ENCODE measurements at places on chromosomes 3 and 15. TPM values are rescaled to one million over a fixed set of nuclear protein-coding genes. Genes with fewer than 3 reads are reported as not detected.

PARP15 gene
- 4.1 TPM for total RNA-seq

MESP2 gene
- 1.8 TPM for total RNA-seq

CCDC191 gene
- 3.4 TPM for total RNA-seq

RGMA gene
- 55.7 TPM for total RNA-seq

NOX5 gene
- total RNA-seq = 0.92 TPM

TAMM41 gene
- 14.5 TPM for total RNA-seq

- H3K4me3 ChIP-seq = peak overlapping the region; percentile 25
- peaks cover 18% of the 10 kb centered on the region for H3K4me1 ChIP-seq
Measured at GRCh38 chr15:98776607-98777281, 128.4 kb downstream of the IGF1R start.

DNA sequence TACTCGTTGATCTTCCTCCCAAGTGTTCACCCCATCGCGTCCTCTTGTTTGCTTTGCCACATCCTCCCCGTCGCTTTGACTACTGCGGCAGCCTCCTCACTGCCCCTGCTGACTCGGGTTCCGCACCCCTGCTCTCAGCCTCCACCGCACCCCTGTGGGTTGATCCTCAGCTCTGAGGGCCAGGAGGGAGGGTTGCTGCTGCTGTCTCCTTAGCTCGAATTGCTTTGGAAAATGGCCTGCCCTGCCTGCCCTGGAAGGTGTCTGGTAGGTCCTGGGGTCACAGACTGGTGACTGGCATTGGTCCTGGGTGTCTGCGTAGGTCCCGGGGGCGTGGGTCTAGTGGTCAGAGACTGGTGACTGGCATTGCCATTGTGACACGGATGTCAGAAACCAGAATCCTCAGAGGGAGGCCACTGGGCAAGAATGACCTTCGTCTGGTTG lies 9.4 kb downstream of the MUC4 start:
- no peak for DNase-seq
- H3K27me3 ChIP-seq = no peaks in the 10 kb centered on the region
- no peaks in the 10 kb centered on the region for H3K4me1 ChIP-seq
- no peak overlapping the region for H3K27ac ChIP-seq
- no peaks in the 10 kb centered on the region for H3K36me3 ChIP-seq
- no peak overlapping the region for H3K4me3 ChIP-seq

DNA sequence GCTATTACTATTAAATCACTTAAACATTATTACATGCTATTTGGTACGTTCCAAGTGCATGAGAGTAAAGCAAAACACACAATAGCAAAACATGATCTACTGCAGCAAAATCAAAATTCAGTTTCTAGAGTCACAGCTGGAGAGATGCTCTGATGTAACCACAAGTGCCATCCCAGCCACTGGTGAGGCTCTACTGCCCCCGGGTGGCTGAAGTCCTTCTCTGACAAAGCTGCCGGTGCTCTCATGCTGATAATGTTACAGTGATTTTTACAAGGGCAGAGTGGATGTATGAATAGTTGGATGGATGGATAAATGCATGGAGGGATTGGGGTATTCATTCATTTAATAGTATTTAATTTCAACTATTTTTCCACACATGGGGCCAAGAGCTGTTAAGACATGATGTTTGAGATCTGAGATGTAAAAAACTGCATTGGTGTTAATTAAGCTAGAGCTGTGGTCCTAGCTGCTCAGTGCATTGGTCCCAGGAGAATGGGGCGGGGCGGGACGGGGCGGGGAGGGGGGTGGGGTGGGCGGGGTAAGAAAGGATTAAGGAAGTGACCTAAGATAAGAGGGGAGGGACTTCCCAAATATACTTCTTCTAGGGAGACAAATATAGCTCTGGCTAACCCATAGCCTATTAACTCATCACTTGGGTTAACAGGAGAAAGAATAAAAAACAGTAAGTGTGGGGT lies 5.3 kb upstream of the SPESP1 start:
- H3K4me3 ChIP-seq = no peak overlapping the region
- H3K27ac ChIP-seq = no peak overlapping the region
- peaks cover 13% of the 10 kb centered on the region for H3K4me1 ChIP-seq
- no peaks in the 10 kb centered on the region for H3K36me3 ChIP-seq
- H3K27me3 ChIP-seq = no peaks in the 10 kb centered on the region
- DNase-seq = no peak

DNA sequence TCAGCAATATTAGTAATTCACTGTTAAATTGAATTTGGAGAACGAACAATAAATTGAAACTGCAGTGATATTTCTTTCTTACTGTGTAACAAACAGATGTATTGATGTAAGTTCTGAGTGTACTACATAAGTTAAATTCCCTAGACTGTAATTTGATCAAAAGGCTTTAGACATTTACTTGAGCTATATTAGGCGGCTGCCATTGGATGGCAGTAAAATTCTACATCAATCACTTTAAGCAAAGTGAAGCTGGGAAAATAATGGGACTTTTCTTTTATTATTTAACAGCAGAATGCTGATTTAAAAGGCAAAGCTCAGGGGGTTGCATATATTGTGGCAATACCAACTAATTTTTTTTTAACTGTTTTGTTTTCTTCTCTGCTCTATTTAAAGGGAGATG lies 212.6 kb upstream of the PLSCR5 start:
- H3K27me3 ChIP-seq = no peaks in the 10 kb centered on the region
- H3K36me3 ChIP-seq = no peaks in the 10 kb centered on the region
- H3K4me3 ChIP-seq = no peak overlapping the region
- DNase-seq = no peak
- no peaks in the 10 kb centered on the region for H3K4me1 ChIP-seq

GRCh38 chr3:192958219-192958872 lies 40.7 kb upstream of the MB21D2 start:
- peak overlapping the region; percentile 1 for H3K27ac ChIP-seq
- no peaks in the 10 kb centered on the region for H3K4me1 ChIP-seq
- no peak overlapping the region for H3K4me3 ChIP-seq
- no peaks in the 10 kb centered on the region for H3K27me3 ChIP-seq

DNA sequence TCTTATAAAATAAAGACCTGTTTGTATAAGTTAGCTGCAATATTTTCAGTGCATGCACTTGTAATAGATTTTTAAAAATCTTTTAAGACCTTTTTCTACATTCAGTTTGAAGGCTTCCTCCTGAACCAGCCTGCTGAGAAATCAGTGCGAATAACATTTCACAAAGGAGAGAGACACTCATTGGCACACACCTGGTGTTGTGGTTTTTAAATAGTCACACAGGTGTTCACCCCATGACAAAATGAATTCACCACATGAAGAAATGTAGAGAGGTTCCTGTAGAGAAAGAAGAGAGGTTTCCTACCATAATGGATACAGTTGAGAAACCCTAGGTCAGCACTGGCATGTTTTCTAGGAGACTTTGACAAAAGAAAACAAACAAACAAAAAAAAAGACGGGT lies 237.3 kb downstream of the CNTN6 start:
- H3K36me3 ChIP-seq = no peaks in the 10 kb centered on the region
- H3K27me3 ChIP-seq = no peaks in the 10 kb centered on the region
- no peak for DNase-seq
- no peak overlapping the region for H3K4me3 ChIP-seq

GRCh38 chr3:5057272-5057671 lies 64.8 kb upstream of the ARL8B start:
- peaks cover 14% of the 10 kb centered on the region for H3K4me1 ChIP-seq
- no peak overlapping the region for H3K27ac ChIP-seq
- no peak for DNase-seq
- H3K27me3 ChIP-seq = no peaks in the 10 kb centered on the region

GRCh38 chr3:32137870-32138269 lies 31.4 kb downstream of the GPD1L start:
- no peaks in the 10 kb centered on the region for H3K27me3 ChIP-seq
- peaks cover 3% of the 10 kb centered on the region for H3K36me3 ChIP-seq
- DNase-seq = no peak
- H3K4me3 ChIP-seq = no peak overlapping the region

GRCh38 chr3:17359911-17360310 lies 382.5 kb downstream of the TBC1D5 start:
- no peaks in the 10 kb centered on the region for H3K4me1 ChIP-seq
- H3K27me3 ChIP-seq = no peaks in the 10 kb centered on the region
- no peak overlapping the region for H3K27ac ChIP-seq

DNA sequence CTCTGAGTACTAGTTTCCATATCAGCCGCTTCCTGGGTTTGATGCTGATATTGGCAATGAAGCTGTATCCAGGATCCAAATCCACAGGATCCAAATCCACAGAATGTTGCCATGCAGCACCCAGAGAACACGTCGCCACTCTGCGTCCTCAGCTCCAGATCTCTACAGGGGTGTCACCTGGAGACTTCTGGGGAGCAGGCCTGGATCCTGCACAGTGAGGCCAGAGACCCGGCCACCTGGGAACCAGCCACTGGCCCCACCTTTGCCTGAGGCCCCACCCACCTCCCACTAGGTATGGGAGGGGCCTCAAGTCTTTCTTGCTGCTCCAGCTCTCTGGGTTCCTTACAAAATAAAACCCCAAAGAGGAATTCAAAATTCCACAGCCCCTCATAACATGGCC lies 123.9 kb downstream of the LRRK1 start:
- no peak for DNase-seq
- no peaks in the 10 kb centered on the region for H3K27me3 ChIP-seq
- H3K4me1 ChIP-seq = peaks cover 7% of the 10 kb centered on the region
- no peaks in the 10 kb centered on the region for H3K36me3 ChIP-seq
- no peak overlapping the region for H3K4me3 ChIP-seq

- no peak for DNase-seq
- peak overlapping the region; percentile 70 for H3K4me3 ChIP-seq
- no peak overlapping the region for H3K27ac ChIP-seq
- no peaks in the 10 kb centered on the region for H3K27me3 ChIP-seq
- no peaks in the 10 kb centered on the region for H3K36me3 ChIP-seq
- H3K4me1 ChIP-seq = peaks cover 34% of the 10 kb centered on the region
Measured at GRCh38 chr15:80780416-80781221, 1.4 kb downstream of the CEMIP start.

DNA sequence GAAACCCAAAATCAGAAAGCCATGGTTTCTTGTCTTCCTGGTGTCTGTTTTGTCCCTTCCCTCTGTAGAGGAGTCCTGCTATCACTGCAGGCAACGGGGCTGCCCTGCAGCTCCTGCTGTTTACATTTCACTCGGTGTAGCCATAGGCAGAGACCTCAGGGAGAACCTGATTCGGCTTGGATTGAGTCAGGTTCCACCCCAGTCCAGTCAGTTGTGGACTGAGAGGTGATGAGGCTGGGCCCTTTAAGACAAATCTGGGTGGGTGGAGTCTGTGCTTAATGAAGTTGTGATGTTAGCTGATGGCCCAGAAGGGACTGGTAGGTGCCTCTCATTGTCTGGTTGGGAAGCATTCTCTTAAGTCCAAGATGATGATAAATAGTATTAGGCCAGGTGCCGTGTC lies 35.7 kb downstream of the FLNB start:
- no peaks in the 10 kb centered on the region for H3K36me3 ChIP-seq
- peak overlapping the region; percentile 40 for H3K27ac ChIP-seq
- no peak overlapping the region for H3K4me3 ChIP-seq

- H3K27me3 ChIP-seq = no peaks in the 10 kb centered on the region
- H3K27ac ChIP-seq = no peak overlapping the region
- H3K36me3 ChIP-seq = no peaks in the 10 kb centered on the region
- no peak overlapping the region for H3K4me3 ChIP-seq
- H3K4me1 ChIP-seq = peaks cover 14% of the 10 kb centered on the region
Measured at GRCh38 chr3:64259636-64260035, 34.4 kb upstream of the PRICKLE2 start.

GRCh38 chr3:169148448-169149348 lies 514.8 kb downstream of the MECOM start:
- H3K4me3 ChIP-seq = peak overlapping the region; percentile 88
- H3K36me3 ChIP-seq = no peaks in the 10 kb centered on the region
- H3K27ac ChIP-seq = peak overlapping the region; percentile 75

DNA sequence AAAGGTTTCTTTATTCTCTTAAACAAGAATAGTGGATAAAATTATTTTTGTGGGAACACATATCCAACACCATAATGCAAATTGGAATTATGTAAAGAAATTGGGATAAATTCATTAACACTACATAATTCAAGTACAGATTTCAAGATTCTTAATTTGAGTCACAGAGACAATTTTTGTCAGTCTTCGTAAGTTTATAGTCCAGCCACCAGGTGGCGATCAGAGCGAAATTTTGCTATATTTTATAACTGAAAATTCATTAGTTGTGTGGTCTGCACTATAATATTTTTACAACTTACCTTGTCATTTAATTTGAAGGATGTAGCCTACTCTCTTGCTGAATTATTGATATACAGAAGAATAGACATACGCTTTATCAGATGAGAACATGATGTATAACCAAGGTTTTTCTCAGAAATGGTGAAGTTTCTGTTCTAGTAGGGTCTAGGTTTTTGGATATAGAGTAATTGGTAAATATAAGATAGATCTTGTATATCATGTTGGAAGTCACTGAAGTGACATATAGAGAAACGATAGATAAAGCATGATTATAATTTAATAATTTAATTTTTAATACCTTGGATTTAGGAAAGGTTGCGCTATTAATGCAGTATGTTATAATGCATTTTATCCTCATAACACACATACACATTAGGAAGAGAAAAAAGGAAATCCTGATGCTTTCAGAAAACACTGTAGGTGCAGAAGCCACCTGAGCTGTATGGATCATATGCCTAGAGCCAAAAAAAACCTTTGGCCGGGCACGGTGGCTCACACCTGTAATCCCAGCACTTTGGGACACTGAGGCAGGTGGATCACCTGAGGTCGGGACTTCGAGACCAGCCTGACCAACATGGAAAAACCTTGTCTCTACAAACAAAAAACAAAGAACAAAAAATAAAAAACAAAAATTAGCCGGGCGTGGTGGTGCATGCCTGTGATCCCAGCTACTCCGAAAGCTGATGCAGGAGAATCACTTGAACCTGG lies 31.7 kb downstream of the PLSCR4 start:
- no peak overlapping the region for H3K4me3 ChIP-seq
- H3K27ac ChIP-seq = no peak overlapping the region
- DNase-seq = no peak
- no peaks in the 10 kb centered on the region for H3K36me3 ChIP-seq

- H3K27ac ChIP-seq = no peak overlapping the region
- no peaks in the 10 kb centered on the region for H3K4me1 ChIP-seq
- no peaks in the 10 kb centered on the region for H3K27me3 ChIP-seq
- no peak for DNase-seq
- no peaks in the 10 kb centered on the region for H3K36me3 ChIP-seq
Measured at GRCh38 chr3:35894735-35895134, 255.4 kb downstream of the ARPP21 start.

Data from thoracic aorta (tissue), 2 donors.